CMK (cell line): ENCODE measurements at places on chromosomes 6 and 20.

- DNase-seq = no peak
These were observed 21.3 kb upstream of the RREB1 start for GRCh38 chr6:7086488-7086887.

DNA sequence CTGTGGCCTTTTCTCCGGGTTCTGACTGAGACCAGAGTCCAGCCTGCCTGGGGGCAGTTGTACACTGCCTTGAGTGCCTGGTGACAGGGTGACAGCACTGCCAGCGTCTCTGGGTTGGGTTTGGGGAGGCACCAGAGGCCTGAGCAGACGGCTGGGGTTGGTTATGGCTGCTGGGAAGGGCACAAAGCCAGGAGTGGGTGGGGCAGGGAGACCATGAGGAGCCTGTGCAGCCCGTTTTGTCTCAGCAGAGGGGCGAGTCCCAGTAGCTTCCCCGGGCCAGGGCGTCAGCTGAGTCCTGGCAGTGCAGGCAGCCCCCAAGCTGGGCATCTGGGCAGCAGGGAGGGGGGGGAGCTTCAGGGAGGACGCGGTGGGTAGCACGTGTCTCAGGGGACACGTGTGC lies 15.3 kb upstream of the SULF2 start:
- DNase-seq = no peak

GRCh38 chr6:13267142-13267651 lies 61.1 kb downstream of the TBC1D7 start:
- no peak for DNase-seq

GRCh38 chr6:110690106-110690654 lies 125.1 kb downstream of the CDK19 start:
- no peak for DNase-seq

GRCh38 chr20:37984018-37984785 lies 49.1 kb downstream of the TTI1 start:
- DNase-seq = no peak

GRCh38 chr20:63835021-63835858 lies 4.2 kb upstream of the ZBTB46 start:
- DNase-seq = peak; percentile 84

DNA sequence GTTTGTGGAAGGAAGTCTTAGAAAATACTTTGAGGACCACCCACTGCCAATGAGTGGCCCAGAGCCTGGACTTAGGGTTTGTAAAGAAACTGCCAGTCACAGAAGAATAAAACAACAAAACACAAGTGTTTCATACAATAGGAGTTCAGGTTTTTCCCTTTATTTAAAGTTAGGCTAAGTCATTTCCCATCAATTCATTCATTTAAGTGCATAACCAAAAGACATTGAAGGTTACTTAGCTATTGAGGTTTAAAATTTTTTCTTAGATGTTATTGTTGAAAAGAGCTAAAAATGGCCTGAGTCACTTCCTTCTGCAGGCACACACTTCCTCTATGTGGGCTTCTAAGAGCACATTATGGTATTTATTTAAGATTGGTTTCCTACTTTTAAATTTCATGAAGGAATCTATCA lies 54.2 kb downstream of the ARMC2 start:
- no peak for DNase-seq

DNA sequence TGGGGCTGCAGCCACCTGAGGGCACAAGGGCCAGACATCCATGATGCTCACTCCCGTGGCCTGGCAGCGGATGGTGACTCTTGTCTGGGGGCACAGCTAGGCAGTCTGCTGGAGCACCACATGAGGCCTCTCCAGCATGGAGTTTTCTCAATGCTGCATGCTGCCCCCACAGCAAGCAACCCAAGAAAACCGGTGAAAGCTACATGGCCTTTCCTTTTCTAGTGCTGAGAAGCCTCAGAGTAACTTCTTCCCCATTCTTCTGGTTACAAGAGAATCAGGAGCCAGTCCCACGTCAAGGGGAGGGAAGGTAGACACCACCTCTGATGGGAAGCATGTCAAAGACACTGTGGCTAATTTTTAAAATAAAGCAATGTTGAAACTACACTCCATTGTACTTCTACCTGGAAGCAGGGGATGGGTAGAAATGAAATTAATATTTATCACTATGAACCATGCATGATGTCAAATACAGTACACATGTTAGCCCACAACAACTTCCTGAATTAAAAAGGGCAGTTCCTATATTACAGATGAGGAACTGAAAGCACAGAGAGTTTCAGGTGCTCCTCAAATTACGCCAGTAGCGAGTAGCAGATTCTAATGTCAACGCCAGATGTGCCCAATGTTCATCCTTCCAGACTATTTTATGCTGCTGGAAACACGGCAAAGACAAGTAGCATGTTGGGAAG lies 101.5 kb downstream of the LAMP5 start:
- no peak for DNase-seq

DNA sequence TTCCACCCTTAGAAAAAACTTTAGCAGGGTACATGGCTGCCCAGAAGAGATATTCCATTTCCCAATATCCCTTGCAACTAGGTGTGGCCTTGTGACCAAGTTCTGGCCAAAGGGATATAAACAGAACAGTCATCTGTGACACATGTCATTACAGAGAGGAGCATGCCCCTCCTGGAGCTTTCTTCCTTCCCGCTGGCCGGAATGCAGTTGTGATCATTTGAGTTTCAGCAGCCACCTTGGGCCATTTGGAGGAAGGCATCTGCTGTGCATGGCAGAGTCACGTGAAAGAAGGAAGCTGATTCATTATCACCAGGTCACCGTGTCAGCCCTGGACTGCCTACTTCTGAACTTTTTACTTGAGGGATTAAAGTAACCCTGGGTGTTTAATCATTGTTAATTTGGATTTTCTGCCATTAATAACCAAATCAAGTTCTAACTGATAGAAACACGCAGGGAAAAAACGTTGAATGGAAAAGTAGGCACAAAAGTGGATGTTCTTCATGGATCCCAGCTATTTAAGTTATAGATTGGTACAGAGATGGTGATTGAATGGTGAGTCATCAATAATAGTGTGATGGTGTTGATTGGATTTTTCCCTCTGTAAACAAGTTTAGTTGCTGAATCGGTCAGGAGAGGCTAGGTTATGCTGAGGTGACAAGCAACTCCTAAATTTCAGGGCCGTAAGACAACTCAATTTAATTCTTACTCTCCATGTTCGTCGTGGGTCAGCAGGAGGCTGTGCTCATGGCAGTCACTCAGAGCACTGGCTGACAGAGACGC lies 80.7 kb upstream of the CCDC167 start:
- DNase-seq = no peak

- DNase-seq = no peak
These were observed 20.3 kb upstream of the TENT5A start for GRCh38 chr6:81772741-81773140.

- no peak for DNase-seq
These were observed 337 bp downstream of the ESF1 start for GRCh38 chr20:13784271-13784892.

DNA sequence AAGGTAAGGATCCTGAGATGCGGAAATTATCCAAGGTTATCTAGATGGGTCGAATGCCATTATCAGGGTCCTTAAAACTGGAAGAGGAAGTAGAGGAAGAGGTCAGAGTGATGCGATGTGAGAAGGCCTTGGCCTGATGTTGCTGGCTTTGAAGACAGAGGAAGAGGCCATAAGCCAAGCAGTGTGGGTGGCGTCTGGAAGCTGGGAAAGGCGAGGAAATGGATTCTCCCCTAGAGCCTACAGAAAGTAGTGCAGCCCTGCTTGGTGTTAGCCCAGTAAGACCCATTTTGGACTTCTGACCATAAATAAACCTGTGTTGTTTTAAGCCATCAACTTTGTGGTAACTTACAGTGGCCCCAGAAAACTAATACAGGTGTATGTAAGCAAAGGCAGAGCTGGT lies 2.0 kb downstream of the SRXN1 start:
- no peak for DNase-seq

DNA sequence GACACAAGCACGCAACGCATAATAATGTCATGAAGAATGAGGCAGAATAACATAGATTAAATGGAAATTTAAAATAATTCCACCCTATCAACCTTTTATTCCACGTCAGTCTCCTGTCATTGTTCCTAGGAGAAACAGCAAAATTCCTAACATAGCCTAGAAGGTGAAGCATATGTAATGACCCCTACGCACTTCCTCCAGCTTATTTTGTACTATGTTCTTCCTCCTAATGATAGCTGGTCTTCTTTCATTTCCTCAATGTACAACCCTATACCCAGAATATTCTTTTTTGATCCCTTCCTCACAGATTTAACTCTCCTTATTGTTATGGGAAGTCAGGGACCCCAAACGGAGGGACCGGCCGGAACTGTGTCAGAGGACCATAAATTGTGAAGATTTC lies 122.0 kb upstream of the CARMIL1 start:
- no peak for DNase-seq

DNA sequence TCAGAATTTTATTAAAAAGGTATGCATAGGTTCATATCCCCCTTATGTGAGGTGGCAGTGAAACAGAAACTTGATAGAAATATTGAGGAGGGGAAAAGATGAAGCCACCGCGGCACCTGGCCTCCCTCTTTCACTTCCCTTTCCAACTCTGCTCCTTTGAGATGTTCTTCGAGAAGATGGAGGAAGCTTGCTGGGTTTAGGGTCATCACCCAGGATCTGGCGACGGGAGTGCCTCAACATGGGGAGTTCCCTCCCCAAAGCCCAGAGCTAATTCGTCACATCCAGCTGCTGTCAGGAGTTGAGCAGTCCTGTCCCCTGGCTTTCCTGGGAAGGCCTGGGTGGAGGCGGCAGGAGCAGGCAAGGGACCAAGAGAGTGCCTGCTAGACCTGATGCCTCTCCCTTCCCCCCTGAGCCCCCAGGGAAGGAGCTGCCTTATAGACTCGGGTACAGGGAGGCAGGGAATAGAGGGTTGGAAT lies 29.1 kb downstream of the RREB1 start:
- no peak for DNase-seq

- DNase-seq = no peak
These were observed 299.9 kb upstream of the SUPT3H start for GRCh38 chr6:45677381-45678284.

DNA sequence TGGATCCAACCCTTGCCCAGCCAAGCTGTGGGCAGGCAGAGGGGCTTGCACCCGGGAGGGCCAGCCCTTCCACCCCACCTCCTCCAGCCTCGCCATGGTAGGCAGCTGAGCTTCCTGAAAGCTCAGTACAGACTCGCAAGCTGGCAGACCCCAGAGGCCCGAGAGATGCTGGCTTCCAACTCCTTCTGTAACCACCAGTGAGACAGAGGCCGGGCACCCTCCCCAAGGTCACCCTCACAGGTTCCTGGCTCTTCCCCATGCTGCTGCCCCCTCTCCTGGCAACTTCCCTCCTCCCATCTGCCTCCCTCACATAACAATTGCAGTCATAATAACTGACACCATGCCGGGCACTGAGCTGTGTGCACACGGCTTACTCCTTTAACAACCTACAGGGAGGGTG lies 26.2 kb upstream of the NOL4L start:
- no peak for DNase-seq

GRCh38 chr6:71321314-71321713 lies 32.7 kb downstream of the OGFRL1 start:
- DNase-seq = no peak

- no peak for DNase-seq
These were observed 76.3 kb upstream of the B3GAT2 start for GRCh38 chr6:71033171-71033570.

GRCh38 chr6:154487367-154488247 lies 22.9 kb downstream of the CNKSR3 start:
- no peak for DNase-seq

DNA sequence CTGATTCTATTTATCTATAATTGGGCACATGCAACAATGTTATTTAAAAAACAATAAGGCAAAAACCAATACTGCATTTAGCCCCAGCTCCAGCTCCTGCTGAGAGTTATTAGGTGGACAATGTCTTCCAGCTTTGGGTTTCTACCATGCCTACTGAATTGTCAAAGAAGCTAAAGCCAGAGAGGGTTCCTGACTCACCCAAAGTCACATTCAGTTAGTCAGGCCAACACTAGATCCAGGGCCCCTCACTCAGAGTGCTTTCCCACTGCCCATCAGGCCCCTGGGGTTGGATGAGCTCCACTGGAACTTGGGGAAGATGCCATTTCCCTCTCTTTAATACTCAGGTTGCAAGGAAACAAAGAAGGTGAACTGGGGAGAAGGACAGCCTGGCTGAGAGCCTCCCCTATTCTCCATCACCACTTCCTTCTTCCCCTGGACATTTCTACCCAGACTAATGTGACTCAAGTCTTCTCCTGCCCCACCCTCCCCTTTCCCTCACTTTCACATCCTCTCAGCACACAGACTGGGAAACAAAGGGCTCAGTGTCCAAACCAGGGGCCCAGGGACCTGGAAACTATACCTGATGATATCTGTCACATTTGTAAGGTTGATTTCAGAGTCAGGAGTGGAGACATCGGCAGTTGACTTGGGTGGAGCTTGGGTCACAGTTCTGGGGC lies 6.0 kb downstream of the TREM1 start:
- DNase-seq = no peak

- DNase-seq = no peak
These were observed 174.0 kb downstream of the SASH1 start for GRCh38 chr6:148516617-148517016.

DNA sequence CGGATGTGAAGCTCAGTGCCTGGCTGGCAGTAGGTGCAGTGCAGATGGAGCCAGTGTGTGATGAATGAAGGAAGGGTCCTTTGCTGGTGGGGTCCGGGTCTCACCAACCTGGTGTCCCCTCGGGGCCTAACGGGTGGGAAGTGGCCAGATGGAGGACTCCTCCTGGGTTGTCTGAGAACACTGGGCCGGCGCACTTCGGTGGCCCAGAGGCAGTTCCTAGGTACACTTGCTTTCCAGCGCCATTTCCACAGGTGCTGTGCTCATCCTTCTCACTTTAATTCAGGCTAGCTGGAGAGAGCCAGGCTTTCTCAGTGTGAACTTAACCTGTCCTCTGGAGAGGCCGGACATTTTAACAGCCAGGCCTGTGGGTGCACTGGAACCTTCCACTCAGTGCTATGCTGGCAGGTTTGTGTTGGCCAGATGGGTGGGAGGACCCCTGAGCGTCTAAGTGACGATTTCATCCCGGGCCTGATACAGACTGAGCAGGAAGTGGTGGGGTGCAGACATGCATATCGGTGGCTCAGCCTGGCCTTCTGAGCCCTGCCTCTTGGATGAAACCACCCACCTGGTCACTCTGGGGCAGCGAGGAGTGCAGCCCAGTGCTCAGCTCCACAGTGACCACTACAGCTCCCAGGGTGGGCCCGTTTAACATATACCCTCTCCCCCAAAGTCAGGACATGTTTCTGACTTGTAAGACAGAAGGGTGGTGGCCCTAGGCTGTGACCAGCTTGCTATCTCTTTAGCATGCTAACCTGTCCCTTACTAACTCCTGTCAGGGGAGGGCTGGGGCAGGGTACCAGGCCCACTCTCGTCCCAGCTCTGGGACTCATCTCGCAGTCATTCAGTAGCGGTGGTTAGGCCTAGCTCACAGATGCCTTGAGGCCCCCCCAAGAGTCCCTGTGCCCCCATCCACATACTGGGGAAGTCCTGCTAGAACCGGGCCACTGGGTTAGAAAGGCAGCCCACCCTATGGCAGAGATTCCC lies 8.2 kb upstream of the PYGB start:
- no peak for DNase-seq

DNA sequence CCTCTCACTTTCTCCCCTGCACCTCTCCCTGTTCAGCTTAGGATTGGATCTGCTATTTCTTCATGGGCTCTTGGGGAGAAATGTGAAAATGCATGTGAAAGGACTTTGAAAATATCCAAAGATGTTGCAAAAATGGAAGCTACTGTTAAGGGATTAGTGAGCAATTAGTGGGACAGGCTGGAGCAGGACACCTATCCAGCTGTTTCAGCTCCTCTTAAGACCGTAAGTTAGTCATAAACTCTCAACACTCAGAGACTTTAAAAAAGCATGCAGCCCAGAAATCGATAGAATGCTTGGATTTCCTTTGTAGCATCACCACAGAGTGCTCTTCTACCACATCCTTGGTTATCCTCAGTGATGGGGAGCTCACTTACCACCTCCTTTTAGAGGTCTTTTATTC lies 88.7 kb downstream of the SLC24A3 start:
- DNase-seq = no peak

- DNase-seq = no peak
These were observed 139.3 kb downstream of the FOXC1 start for GRCh38 chr6:1749041-1749440.
